ENCODE measurements at places on chromosomes 16 and 17.

- no peak for DNase-seq
These were observed 196.9 kb upstream of the CDH11 start for GRCh38 chr16:65318590-65319257.

DNA sequence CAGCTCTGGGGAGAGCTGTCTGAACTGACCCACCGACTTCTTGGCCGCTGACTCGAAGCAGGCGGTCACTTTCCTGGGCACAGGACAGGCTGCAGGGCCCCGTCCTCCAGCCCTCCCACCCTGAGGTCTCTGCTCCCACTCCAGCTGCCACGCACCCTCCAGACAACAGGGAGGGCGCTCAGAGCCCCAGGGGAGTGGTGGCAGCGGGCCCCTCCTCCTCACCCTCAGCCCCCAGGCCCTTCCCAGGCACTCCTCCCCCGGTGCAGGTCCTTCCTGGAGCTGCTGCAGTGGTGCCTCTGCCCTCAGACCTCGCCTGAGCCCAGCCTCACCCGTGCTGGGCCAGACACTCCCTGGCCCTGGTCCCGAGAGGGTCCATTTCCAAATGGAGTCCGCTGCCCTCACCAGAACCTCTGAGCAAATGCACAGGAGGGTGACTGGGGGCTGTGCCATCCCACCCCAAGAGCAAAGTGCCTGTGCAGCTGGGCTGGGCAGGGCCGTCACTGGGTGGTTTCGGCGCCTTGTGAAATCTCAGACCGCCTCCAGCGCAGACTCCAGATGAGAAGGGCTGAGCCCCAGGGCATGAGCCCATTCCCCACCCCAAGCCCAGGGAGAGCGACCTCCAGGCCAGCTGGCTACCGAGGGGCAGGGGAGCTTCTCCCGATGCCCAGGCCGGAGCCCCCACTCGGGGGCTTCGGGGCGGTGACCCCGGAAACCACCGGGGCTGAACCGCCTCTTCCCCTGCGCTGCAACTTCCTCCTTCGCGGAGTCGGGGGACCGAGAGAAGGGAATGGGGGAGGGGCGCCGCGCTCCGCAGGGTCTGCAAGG, 717 bp downstream of the CYBA start:
- DNase-seq, result no peak

- DNase-seq, result no peak
These were observed 147.0 kb downstream of the C16orf78 start for GRCh38 chr16:49520492-49521038.

DNA sequence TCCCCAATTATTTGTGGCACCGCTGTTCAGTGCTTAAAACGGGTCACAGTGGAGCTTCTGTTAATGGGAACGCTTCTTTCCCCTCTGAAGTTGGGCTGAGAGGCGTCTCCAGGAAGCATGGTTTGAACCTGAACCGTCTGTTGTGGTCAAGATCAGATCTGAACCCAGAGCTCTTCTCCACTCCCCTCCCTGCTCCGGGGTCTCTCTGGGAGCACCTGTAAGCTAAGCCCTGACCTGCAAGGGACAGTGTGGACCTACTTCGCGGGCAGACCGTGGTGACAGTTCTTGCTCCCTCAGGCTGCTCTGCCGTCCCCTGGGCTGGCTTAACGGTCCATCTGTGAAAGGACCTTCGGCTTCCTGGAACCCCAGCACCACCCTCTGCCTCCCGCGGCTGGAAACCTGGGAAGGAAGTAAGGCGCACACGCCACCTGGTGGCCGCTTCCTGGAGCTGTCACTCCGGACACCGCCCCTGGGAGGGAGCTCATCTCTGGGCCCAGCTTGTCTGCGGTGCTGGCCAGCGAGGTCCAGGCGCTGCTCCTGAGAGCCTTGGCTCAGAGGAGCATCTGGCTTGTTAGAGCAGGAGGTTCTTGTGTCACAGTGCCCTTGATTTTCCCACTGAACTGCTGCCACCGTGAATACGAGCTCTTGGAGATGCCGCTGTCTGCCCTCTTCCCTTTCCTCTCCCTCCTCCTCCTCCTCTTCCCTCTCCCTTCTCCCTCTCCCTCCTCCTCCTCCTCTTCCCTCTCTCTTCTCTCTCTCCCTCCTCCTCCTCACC, 518.5 kb upstream of the EEF2KMT start:
- DNase-seq, result peak; percentile 37

DNA sequence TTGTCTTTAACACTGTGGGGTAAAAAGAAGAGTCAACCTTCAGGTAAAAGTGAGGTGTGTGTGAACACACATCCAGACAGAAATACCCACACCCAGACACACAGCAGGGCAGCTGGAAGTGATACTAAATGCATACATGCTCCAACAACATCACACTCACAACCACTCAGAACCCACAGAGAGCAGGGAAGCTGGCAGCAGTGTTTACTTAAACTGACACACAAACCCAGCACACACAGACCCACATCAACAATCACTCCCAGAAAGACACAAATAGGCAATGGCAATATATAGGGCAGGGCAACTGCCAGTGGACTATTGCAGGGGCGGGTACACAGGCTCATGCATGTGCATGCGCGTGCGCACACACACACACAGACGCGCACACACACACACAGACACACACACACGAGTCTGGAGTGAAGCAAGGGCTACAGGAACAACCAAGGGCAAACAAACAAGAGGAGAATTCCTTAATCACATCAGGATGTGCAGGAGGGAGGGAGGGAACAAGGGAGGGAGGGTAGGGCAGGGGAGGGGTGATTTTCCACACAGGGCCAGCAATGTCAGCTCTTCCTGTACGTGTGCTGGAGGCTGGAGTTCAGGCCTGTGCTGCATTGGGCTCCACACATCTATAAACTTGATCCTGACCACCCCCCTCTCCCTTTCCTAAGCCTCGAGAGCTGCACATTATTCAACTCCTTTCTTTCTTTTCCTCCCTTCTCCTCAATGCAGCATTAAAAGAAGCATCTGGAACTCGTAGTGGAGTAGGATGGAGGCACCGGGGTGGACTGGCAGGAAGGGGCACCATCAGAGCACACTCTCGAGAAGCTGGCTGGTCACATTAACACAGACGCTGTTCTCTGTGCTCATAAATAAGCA, 30.1 kb downstream of the HIC1 start:
- no peak for DNase-seq

- DNase-seq, result no peak
These were observed 267.1 kb downstream of the PHKB start for GRCh38 chr16:47728205-47728604.

- peak; percentile 63 for DNase-seq
These were observed 284.5 kb downstream of the MAF start for GRCh38 chr16:79316004-79316458.

GRCh38 chr17:81454473-81454872, 58.1 kb downstream of the ACTG1 start:
- DNase-seq, result no peak

DNA sequence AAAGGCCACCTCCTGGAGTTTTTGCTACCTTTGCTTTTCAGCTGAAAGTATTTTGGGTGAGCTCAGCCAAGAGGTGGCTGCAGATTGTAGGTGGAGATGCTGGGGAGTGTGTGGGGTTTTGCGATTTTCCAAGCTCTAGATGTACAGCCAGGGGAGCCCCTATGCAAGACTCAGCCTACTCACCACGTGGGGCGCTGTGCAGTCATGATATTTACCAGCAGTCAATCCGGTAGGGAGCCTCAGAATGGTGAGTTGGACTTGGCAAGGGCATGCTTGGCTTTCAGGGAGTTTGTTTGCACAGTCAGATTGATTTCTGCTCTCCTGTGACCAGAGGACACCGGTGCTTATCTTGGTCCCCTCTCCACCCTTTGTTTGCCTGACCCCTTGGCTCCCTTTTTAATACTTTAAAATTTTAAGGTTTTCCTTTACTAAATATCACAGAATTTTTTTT, 175.3 kb downstream of the UTP18 start:
- no peak for DNase-seq

- no peak for DNase-seq
These were observed 97.9 kb downstream of the HS3ST3B1 start for GRCh38 chr17:14398766-14399165.

DNA sequence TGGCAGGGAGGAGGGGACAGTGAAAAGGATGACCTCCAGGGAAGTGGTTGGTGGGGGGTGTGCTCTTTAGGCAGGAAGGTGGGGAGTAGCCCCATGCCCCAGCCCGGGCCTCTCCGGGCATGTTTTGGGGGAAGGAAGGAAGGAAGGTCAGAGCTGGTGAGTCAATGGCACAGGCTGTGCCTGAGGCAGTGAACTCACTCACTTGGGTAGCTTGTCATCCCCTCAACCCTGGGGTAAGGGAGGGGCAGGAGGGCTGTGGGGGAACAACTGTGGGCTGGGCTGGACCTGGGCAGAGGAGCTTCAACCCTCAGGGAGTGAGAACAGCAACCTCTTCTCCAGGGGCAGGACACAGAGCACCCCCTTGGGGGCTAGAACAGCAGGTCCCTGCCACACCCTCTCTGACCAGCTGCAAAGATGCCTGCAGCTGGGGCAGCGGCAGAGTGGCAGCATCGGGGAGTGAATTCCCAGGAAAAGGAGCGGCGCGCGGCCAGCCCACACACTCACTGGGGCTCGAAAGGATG, 6.3 kb downstream of the CSF3 start:
- no peak for DNase-seq

DNA sequence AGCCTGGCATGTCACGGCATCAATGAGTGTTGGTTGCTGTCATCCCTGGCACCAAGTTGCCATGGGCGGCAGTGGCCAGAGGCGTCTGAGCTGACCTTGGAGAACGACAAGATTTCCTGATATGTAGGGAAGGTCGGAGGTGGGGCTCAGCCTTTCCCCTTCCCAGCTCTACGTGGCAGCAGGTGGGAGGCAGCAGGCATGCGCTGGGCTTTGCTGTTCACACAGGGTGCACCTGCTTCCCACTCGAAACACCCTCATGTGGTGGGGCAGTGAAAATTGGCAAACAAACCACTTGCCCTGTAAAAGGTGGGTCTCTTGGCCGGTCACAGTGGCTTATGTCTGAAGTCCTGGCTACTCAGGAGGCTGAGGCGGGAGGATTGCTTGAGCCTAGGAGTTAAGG, 12.3 kb upstream of the TFAP4 start:
- DNase-seq, result no peak

GRCh38 chr17:34403006-34403405, 40.0 kb upstream of the CCL1 start:
- no peak for DNase-seq

DNA sequence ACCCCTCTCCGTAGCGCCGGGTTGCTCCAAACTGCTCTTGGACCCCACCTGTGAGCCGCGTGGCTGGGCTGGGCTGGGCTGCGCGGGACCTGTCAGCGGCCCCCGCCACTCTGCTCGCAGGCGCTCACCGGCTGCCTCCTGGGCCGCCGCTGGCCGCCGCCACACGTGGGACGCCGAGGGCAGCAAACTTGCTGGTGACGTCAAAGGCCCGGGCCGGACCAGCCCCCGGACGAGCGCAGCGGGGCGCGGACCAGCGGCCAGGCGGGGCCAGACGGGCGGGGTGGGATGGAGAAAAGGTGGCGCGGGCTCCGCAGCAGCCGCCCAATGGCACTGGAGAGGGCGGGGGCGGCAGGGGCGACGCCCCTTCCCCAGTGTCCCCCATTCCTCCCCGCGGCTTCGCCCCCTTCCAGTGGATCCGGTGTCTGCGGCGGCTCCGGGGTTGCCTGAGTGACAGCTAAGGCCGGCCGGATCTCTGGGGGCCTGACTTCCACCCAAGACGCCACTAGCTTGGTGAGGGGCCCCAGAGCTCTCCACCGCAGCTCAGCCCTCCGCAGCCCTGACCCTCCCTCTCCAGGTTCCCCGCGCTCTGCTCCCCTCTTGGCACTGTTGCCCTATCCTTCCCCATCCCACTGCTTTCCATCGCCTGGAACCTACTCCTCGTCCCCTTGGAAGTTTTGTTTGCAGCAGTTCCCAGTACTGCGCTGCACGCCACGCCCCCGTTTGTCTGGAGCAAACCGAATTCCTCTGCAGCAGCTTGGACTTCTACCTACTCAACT, at the start of gene HS3ST3A1:
HS3ST3A1 (minus strand) TSS at position 154 of the 776 bp plus-strand sequence. CDS start 800 bp downstream, outside the sequence.
- DNase-seq, result peak; percentile 15

GRCh38 chr16:63363738-63364137, 1327.5 kb upstream of the CDH8 start:
- no peak for DNase-seq

DNA sequence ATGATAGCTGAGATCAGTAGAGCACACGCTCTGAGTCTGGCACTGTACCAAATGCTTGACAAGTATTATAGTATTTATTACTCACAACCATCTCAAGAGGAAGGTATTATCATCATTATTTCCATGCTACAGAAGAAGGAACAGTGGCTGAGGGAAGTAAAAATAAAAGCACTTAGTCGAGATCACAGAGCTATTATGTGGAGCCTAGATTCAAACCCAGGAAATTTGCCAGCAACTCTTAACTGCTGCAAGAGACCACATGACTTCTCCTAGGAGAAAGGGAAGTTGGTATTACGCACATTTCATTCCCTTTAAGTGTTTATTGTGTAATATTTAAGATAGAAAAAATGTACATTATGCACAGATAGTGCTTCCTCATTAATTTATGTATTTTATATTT, 1.0 kb upstream of the RHOT1 start:
- DNase-seq, result no peak

DNA sequence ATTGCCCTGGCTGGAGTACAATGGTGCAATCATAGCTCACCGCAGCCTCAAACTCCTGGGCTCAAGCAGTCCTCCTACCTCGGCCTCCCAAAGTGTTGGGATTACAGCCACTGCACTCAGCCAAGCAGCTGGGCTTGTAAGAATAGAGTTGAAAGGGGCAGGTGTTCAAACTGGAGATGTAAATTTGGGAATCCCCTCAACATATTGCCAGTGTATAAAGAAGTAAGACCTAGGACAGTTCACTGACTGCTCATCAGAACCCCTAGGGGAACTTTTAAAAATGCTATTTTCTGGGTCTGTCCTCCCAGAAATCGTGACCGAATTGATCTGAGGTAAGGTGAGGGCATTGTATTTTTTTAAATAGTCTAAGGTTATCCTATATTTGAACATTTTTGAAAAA, 8.9 kb upstream of the DNAJA2 start:
- DNase-seq, result no peak

DNA sequence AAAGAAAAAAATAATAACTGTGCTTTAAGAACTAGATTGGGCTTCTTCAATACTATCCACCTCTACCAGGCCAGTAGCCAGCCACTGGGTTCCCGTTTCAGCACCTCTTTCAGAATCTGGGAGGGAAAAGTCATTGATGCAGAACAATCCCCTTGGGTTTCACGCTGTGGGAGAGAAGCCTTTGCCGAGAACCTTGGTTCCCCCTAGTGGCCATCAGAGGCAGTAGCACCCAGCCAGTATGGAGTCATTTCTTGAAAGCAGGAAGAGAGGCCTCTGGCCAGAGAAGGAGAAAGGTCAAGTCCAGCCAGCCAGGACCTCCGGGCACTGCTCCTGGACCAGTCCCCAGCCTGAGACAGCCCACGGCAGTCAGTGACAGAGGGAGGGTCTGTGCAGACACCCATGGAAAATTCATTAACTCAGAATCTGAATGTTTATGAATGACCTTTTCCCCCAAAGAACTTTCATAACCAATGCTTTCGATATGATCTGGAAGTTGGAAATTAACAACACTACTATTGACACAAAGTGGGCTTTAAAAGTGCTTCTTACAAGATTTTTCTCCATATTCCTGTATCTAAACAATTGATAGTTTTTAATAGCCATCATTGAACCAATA, 51.2 kb upstream of the CDH5 start:
- peak; percentile 11 for DNase-seq

GRCh38 chr17:67902511-67903231, 77.4 kb downstream of the BPTF start:
- DNase-seq, result no peak

- no peak for DNase-seq
These were observed 16.4 kb downstream of the DRC3 start for GRCh38 chr17:17989081-17989480.

GRCh38 chr17:42598905-42599304, 10.3 kb downstream of the RETREG3 start:
- DNase-seq, result no peak

GRCh38 chr17:2259769-2260536, 43.6 kb downstream of the SMG6 start:
- DNase-seq, result peak; percentile 71

GRCh38 chr16:48497932-48498768, 111.8 kb downstream of the N4BP1 start:
- DNase-seq, result no peak
